Ecto neural progenitor cell (in vitro differentiated cells): ENCODE measurements at places on chromosomes 1 and 21.
A peak's percentile ranks its signal among the peaks of the same experiment; 100 is the strongest.

DNA sequence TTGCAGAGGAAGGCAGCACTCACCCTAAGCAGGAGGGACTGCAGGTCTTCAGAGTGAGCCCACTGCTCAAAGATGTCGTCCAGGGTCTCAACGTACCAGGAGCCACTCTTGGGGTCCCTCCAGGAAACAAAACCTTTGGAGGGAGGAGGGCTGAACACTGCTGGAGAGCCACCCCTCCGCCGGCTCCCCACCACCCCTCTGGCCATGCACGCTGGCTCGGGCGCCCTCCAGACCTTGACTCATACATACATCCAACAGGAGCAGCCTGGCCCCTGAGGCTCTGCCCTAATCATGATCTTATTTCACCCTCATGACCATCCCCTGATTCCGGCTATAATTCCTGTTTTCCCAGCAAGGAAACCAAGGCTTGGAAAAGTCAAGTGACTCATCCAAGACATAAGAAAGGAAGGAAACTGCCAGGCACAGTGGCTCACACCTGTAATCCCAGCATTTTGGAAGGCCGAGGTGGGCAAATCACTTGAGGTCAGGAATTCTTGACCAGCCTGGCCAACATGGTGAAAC, 18.0 kb downstream of the CELA2B start:
- DNase-seq: no peak

DNA sequence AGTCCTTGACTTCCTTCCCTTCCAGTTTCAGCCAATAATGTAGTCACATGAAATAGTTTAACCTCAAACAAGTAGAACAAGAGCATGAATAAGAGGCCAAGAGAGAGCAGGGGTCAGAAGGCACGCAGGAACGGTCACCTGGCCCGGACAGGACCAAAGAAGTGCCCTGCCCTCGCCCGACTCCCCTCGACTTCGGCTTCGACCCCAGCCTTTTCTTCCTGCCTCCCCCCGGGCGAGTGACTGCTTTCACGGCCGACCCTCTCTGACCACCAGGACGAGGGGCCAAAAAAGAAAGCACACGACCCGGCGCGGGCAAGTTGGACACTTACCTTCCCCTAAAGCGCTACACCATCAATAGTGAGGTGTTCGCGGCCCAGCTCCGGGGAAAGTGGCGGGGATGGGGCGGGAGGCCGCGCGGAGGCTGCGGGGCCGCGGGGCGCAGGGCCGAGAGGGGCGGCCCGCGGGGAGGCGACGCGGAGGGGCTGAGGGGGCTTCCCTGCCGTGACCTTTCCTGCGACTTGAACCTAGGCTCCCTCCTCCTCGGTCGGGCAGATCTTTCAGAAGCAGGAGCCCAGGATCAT, 519 bp downstream of the RERE start:
- peak; percentile 60 for DNase-seq

GRCh38 chr1:145720878-145721671, 1.8 kb downstream of the CD160 start:
- DNase-seq: peak; percentile 89

GRCh38 chr1:228268881-228269265, 61.0 kb downstream of the OBSCN start:
- DNase-seq: no peak

- no peak for DNase-seq
Measured at GRCh38 chr1:10789047-10789791, 7.2 kb downstream of the CASZ1 start.
